Osteocyte (in vitro differentiated cells): ENCODE measurements at places on chromosomes 4 and X. TPM values are rescaled to one million over a fixed set of nuclear protein-coding genes. Genes with fewer than 3 reads are reported as not detected.

The NLRP2B gene
- not detected in 2 replicates for total RNA-seq

DNA sequence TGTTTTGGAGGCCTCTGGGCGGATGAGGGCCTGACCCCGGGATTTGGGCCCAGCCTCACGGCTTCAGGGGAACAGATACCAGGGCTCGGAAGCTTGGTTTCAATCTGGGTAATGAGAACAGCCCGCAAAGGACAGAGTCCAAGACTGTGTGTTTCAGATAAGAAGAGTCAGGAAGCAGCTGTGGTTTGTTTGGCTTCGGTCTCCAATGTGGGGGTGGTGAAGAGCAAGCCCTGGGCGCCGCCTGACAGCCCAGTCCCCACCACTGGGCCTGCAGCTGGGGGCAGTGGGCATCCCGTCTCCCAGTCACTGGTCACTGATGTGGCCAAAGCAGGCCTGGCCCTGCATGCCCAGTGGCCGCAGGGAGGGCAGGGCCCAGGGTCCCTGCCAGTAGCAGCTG, 9.1 kb downstream of the WFS1 start:
- no peak for DNase-seq

GRCh38 chr4:154590329-154591006, at the start of gene FGA:
Gene FGA (minus strand): TSS chr4:154590742. CDS start chr4:154590687, 55 bp downstream.
- no peak for DNase-seq

- no peak for DNase-seq
Observed at GRCh38 chr4:84925558-84925957, 40.9 kb downstream of the WDFY3 start.

GRCh38 chr4:7333024-7333780, 101.5 kb downstream of the PSAPL1 start:
- no peak for DNase-seq

DNA sequence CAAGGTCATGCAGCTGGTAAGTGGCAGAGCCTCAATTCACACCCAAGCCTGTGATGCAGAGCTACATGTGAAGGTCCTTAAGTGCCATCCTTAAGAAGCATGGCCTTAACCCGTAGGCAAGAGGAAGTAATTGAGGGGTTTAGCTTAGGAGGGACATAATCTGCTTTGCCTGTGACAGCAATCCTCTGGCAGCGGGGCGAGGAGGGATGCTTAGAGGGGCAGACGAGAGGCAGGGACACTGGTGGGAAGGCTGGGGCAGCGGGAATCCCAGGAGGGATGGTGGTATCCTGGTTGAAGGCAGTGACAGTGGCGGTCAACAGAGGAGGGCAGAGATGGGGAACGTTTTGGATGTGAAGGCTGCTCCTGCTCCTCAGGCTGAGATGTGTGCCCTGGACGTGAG, 88.1 kb downstream of the EFNB1 start:
- DNase-seq, result no peak
